A549 treated with DMSO at 1 μM for 4 hours (cell line): ENCODE measurements at places on chromosomes 6 and 20. TPM values are rescaled to one million over a fixed set of nuclear protein-coding genes. Genes with fewer than 3 reads are reported as not detected.

ACAT2 gene
- total RNA-seq = 25.5 to 31.1 TPM (median 29.7 TPM) in 5 replicates

PCMT1 gene
- 81.7 to 93.9 TPM (median 89.4 TPM) in 5 replicates for total RNA-seq

PPIL6 gene
- total RNA-seq = 2.2 to 3.3 TPM (median 2.7 TPM) in 5 replicates

NFATC2 gene
- total RNA-seq = 8.3 to 11.7 TPM (median 9.4 TPM) in 5 replicates

SLC17A3 gene
- total RNA-seq = 0.80 to 1.4 TPM (median 0.93 TPM) in 5 replicates

MUCL3 gene
- total RNA-seq = 0.02 to 0.05 TPM (median 0.03 TPM) in 3 of 5 replicates, not detected in the others

CASS4 gene
- 0.05 to 0.06 TPM (median 0.06 TPM) in 3 of 5 replicates, not detected in the others for total RNA-seq

FAM135A gene
- total RNA-seq = 8.2 to 12.6 TPM (median 11.6 TPM) in 5 replicates

THBD gene
- 21.5 to 29.2 TPM (median 25.5 TPM) in 5 replicates for total RNA-seq

WFDC2 gene
- total RNA-seq = 0.15 to 0.19 TPM in 2 of 5 replicates, not detected in the others

BTN1A1 gene
- total RNA-seq = 0.04 TPM in 1 of 5 replicates, not detected in the others

HUS1B gene
- 0.09 to 0.41 TPM (median 0.25 TPM) in 4 of 5 replicates, not detected in the other for total RNA-seq

SLC22A16 gene
- not detected in 5 replicates for total RNA-seq

MOXD1 gene
- 1.5 to 2.4 TPM (median 2.0 TPM) in 5 replicates for total RNA-seq

ERVFRD-1 gene
- not detected in 5 replicates for total RNA-seq

GJA10 gene
- not detected in 5 replicates for total RNA-seq

ANGPT4 gene
- 0.02 to 0.03 TPM (median 0.02 TPM) in 3 of 5 replicates, not detected in the others for total RNA-seq

CALHM6 gene
- total RNA-seq = 0.45 TPM in 1 of 5 replicates, not detected in the others

PRPH2 gene
- total RNA-seq = not detected in 5 replicates

PTK6 gene
- total RNA-seq = 2.1 to 3.1 TPM (median 2.5 TPM) in 5 replicates

TRIM15 gene
- 0.04 TPM in 1 of 5 replicates, not detected in the others for total RNA-seq

HSPA1L gene
- total RNA-seq = 1.00 to 2.0 TPM (median 1.9 TPM) in 5 replicates

C20orf144 gene
- total RNA-seq = 0.05 to 0.15 TPM (median 0.10 TPM) in 3 of 5 replicates, not detected in the others

WFDC12 gene
- not detected in 5 replicates for total RNA-seq

DEFB132 gene
- total RNA-seq = not detected in 5 replicates

KCNQ2 gene
- 0.47 to 0.86 TPM (median 0.75 TPM) in 5 replicates for total RNA-seq

PGC gene
- total RNA-seq = not detected in 5 replicates

MUC22 gene
- total RNA-seq = 0.01 to 0.02 TPM (median 0.02 TPM) in 3 of 5 replicates, not detected in the others

C2 gene
- total RNA-seq = 0.31 to 0.48 TPM (median 0.36 TPM) in 5 replicates

STMND1 gene
- not detected in 5 replicates for total RNA-seq

RNF8 gene
- 21.0 to 25.9 TPM (median 24.7 TPM) in 5 replicates for total RNA-seq

SLC35D3 gene
- total RNA-seq = 0.03 to 0.10 TPM (median 0.05 TPM) in 5 replicates

AHCY gene
- total RNA-seq = 312 to 349 TPM (median 333 TPM) in 5 replicates

CDC5L gene
- total RNA-seq = 12.0 to 15.8 TPM (median 14.2 TPM) in 5 replicates

HEY2 gene
- total RNA-seq = 0.06 to 0.09 TPM (median 0.08 TPM) in 5 replicates

FAXC gene
- 6.3 to 8.8 TPM (median 6.8 TPM) in 5 replicates for total RNA-seq

CAPN11 gene
- total RNA-seq = not detected in 5 replicates

LPA gene
- total RNA-seq = 0.02 to 0.03 TPM in 2 of 5 replicates, not detected in the others

CGA gene
- total RNA-seq = 0.19 to 0.20 TPM (median 0.19 TPM) in 3 of 5 replicates, not detected in the others

TGM2 gene
- total RNA-seq = 354 to 502 TPM (median 461 TPM) in 5 replicates

DNMT3B gene
- total RNA-seq = 3.8 to 5.3 TPM (median 5.1 TPM) in 5 replicates

MYH7B gene
- total RNA-seq = 0.08 to 0.17 TPM (median 0.13 TPM) in 4 of 5 replicates, not detected in the other
